ENCODE measurements at places on chromosomes 2 and 18.
A peak's percentile ranks its signal among the peaks of the same experiment; 100 is the strongest.

- peak; percentile 41 for DNase-seq
Measured at GRCh38 chr2:119174216-119174992, 15.9 kb upstream of the C1QL2 start.

- peak; percentile 5 for DNase-seq
Measured at GRCh38 chr2:227774011-227774624, 28.4 kb downstream of the SCYGR8 start.

DNA sequence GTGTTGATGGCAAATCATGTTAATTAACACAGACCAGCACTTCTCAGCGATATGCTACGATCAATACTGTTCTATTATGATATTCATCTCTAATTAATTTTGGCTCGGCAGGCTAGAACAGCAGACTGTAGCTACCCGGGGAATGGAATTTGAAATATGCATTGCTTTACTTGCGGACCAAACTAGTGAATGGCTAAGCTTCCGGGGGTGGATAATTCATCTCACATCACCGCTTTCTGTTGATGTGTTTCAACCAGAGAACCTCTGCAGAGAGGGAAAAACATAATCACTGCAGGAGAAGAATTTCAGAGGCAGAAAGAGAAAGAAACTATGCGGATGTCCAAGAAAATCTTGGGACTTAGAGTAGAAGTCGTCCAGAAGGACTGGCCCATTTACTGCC, 490.9 kb downstream of the STK39 start:
- no peak for DNase-seq

GRCh38 chr18:21361307-21361880, 119.4 kb downstream of the GREB1L start:
- no peak for DNase-seq

DNA sequence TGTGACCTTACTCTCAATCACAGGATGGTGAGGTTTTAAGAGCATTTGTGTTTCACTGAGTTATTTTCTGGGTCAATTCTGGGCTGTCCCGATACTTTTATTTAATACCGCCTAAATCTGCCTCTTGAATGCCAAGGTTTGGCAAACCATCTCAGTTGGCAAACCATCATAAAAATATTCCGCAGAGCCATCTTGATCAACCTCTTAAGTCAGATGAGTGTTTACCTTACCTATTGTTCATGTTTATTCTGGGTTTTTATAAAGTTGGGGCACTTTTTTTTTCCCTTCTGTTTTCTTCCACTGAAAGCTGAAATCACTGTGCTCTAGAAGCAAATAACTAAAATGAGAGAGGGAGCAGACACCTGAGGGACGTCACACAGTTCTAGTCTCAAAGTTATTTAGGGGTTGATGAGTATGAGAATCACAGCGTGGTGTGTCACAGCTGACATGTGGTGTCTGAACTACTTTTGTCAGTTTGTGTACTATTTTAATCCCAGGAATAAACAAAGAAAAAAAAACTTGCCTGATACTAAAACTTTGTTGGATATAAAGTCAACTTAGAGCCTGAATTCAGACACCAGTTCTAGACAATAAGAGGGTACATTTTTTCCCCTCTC, 48.6 kb downstream of the ETAA1 start:
- DNase-seq = no peak

GRCh38 chr18:10536280-10536679, 10.5 kb downstream of the NAPG start:
- DNase-seq = no peak

GRCh38 chr2:74817304-74817675, 16.6 kb upstream of the HK2 start:
- no peak for DNase-seq

GRCh38 chr2:105935063-105935462, 190.4 kb downstream of the NCK2 start:
- DNase-seq = no peak

- peak; percentile 75 for DNase-seq
Measured at GRCh38 chr2:28359222-28360057, 33.2 kb upstream of the FOSL2 start.

- no peak for DNase-seq
Measured at GRCh38 chr2:133483181-133483580, 85.1 kb downstream of the NCKAP5 start.
